ENCODE measurements at places on chromosomes 5 and 9.

DNA sequence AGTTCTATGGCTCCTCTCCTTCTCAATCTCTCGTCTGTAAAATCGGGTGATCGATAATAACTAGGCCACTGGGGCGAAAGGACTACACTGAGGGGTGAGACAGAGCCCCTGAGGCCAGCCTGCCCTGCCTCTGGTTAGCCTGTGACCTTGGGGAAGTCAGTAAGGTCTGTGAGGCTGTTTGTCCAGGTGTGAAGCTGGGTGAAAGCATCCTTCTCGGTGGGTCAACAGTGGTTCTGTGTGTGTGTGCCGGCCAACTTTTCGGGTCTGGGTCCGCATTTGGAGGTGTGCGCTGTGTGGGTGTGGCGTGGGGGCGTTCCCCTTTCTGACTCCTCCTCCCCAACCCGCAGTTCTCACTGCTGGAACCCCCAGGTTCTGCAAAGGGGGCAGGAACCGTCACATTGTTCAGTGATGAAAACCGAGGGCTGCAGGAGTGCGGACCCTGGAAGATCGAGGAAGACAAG lies 5.0 kb upstream of the RNF44 start:
- peak; percentile 52 for DNase-seq

DNA sequence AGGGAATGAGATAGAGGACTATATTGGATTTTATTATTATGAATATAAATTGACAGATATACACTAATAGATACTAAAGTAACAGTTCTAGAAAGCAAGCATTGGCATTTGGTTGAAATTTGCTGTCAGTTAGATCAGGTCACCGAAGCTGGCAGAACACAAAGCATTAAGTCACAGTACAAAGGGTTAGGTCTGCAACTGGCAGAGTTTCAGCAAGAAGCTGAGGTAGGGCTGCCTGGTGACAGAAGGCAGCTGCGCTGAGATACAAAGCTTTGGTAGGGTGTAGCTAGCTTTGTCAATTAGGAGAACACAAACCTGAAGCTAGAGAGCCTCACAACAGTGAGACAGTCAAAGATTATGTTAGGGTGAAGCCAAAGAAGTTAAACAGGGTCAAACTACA lies 6.3 kb upstream of the CSNK1G3 start:
- DNase-seq: no peak

DNA sequence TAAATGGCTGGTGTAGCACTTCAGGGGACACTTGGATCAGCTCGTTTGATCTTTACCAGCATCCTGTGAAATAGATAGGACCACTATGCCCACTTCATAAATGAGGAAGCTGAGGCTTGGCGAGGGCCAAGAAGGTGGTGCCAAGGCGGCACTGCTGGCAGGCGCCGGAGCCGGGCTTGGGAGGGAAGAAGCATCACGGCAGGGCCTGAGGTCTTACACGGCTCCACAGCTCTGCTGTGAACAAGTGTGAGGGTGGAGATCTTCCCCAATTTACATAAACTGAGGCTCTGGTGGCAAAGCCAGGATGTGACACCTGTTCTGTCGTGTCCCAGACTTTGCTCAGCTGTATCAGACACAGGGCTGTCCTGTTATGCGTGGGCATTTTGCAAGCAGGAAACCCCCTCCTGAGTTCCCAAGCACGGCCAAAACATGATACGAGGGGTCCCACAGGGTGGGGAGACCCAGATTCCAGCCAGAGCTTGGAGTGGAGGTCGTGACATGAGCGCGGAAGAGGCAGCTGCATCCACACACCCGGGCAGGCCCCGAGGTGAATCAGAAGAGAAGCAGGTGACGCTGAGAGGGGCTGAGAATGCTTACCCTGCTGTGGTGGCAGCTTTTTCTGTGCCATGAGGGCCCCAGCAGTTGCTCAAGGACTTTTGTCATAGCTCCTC lies 117.5 kb upstream of the BOD1 start:
- no peak for DNase-seq

DNA sequence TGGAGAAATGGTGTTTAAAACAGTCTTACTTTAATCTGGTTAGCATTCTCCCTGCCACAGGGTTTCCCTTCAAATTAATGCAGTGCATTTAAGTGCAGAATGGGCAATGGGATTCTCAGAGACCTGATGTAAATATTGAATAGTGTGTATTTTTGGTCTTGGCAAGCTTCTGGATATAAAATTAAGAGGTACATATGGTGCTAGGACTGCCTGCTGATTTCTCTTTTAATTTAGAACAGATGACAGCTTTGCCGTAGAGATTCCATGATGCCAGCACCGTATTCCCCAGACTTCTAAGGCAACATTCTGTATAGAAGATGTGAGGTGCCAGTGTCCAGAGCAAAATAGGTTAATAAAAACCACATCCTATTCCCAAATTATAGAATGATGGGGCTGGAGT lies 1.9 kb downstream of the MTAP start:
- DNase-seq: no peak

DNA sequence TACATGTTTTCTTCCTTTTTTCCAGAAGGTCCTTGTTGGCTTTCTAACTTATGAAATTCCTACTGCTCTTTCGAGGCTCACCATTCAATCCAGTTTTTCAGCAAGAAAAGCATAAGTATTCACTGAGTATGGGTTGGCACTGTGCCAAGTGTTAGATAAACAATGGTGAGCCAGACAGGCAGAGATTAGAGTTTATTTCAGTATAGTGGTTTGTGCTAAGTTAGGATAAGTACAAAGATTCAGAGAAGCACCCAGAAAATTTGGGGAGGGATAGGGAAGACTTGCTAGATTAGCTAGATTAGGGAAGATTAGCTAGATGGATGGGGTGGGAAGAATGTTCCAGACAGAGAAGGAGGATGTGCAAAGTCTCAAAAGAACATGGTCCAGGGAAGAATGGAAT lies 122.9 kb downstream of the OXCT1 start:
- DNase-seq: no peak

- no peak for DNase-seq
Observed at GRCh38 chr5:35488791-35489190, 128.9 kb upstream of the SPEF2 start.

- no peak for DNase-seq
Observed at GRCh38 chr9:24614070-24614469, 68.4 kb upstream of the IZUMO3 start.

DNA sequence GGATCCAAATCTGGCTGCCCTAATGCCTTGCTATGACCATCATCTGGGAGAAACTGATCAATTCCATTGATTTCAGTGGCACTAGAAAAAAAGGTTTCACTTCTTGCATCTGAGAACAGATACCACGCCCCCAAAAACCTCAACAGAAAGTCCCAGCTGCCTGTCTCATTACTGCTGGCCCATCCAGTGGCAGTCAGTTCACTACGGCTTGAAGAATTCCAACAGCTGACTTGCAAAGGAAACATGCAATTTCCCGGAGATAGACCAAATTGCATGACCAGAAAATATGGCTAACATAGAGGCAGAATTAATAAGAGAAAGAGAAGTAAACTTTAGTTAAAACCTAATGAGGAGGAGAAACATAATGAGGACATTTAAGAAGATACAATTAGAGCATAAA lies 48.6 kb downstream of the UGCG start:
- DNase-seq: no peak

GRCh38 chr5:163534492-163535094 lies 29.2 kb downstream of the MAT2B start:
- no peak for DNase-seq

DNA sequence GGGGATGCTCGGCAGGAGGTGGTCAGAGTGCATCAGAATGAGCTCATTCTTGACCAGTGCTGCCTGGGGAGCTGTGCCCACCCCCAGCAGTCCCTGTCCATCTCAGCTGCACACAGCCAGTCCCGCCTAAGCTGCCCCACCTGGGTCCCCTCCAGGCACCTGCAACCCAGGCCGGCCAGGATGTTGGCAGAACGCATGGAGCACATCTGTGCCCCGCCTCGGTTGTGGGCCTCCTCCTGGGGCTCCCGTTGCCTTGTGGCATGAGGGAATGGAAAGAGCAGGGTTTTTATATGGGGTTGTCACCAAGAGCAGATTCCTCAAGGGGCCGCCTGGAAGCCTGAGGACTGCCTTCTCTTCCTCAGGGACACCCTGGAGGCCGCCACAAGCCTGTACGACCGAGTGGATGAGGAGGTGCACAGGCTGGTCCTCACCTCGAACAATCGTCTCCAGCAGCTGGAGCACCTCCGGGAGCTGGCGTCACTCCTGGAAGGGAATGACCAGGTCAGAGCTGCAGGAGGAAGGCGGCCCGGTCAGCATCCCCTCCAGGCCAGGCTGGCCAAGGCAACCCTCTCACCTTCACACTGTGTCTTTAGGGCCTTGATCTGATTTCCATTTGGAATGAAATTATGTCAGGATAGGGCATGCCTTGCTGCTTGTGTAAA lies 34.8 kb upstream of the LRRC14B start:
- no peak for DNase-seq

GRCh38 chr5:172816925-172817562 lies 17.0 kb upstream of the ERGIC1 start:
- no peak for DNase-seq

DNA sequence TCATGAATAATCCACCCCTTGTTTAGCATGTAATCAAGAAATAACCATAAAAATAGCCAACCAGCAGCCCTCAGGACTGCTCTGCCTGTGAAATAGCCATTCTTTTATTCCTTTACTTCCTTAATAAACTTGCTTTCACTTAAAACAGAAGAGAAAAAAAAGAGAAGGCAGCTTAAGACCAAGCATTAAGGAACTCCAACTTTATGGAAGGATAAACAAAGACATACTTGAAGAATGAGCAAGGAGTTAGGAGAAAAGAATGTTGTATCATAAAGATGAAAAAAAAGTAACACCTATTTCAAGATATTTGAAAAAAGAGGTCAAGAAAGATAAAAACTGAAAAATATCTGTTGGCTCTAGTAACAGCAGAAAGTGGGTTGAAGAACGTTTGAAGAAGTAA lies 107.6 kb downstream of the RNF180 start:
- DNase-seq: no peak

GRCh38 chr5:163245584-163245983 lies 191.8 kb upstream of the CCNG1 start:
- no peak for DNase-seq

DNA sequence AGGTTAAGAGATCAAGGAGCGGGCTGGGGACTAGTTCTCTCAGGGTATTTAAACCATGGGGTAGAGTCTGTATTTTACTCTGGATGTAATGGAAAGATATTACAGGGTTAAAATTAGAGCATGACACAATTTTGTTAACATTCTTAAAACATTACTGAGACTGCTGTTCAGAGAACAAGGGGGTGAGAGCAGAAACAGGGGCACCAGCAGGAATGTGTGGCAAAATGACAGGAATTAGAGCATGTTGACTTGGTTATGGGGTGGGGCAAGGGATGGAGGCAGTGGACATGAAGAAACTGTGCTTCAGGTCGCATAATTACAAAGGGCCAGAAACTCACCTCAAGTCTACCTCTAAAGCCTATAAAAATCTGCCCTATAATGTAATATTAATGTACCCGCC lies 75.0 kb downstream of the TMEM232 start:
- no peak for DNase-seq

DNA sequence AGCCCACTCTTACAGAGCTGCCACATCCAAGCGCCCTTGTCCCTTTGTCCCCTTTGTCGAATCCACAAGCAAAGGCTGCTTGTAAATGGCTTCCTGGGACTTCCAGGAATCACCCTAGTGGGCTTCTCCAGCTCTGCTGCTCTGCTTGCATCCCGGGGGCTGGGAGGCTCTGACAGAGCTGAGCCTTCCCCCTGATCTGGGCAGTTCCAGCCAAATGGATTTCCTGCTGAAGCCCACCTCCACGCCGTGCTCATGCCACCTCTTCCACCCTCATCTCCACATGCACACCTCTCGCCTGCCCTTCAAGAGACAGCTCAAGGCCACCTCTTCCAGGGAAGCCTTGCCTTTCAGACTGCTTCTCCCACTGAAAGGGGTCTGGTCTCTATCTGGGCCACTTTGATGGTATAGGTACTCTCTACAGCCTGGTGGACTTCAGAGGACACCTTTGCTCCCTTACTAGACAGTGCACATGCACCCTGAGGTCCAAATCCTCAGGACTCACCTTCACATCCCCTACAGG lies 106.2 kb downstream of the LHFPL2 start:
- DNase-seq: no peak

DNA sequence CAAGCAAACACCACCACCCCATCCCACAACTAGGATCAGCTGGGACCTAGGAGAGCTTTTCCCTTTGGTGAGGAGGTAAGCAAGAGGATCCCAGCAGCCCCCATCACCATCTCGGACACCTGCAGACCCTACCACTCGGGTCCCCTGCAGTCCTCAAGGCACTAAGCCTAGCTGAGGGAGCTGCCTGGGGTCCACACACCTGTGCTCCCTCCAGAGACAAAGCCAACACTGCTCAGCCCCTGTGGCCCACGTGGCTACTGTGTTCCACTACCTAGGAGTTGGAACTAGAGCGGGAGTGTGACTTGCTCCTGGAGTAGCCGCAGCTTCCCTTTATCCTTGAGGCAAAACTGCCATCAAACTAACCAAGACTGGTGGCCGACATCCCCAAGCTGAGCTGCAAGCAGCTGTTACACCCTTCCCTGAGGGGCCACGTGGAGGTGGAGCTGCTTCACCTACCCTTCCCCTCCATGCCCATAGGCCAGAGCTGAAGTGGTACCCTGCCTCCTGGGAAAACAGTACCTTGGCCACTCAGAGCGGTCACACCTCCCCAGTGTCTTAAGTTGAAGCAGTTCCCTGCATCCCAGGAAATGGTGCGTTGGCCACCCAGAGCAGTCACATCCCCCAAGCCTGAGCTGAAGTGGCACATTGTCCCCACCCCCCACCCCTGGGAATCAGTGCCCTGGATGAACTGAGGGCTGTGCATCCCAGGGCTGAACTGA lies 205.5 kb downstream of the CACNA1B start:
- no peak for DNase-seq

DNA sequence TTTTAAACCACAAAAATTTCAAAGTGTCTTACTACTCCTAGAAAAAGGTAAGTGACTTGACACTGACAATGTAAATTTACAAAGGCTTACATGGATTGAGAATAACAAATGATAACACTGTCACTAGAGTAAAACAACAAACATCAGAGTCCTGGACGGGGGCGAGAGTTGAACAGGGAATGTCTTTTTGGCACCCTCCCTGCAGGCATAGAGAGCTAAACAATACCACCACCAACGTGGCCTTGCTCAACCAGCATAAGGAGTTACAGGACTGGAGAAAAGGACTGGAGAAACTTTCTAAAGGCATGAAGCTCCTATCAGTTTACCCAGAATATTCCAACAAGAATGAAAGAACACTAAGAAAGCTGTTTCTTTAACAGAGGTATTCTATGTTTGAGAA lies 55.3 kb downstream of the PTBP3 start:
- DNase-seq: no peak

DNA sequence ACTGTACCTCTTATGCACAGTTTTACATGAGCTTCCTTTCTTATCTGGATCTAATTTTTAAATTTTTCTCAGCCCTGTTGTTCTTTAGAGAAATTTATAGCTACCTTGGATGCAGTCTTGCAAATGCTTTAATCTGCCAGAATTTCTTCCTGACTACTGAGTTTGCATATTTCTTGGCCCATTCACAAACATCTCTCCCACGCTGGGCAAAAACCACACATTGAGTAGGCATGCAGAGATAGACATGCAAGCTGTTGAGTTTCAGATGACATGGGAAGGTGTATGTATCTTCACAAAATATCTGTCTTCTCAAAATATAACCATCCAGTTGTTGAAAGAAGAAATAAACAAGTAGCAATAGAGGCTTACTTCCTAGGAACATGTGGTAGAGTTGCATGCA lies 101.2 kb downstream of the PARP8 start:
- no peak for DNase-seq

Measured in T-helper 9 cell (primary cell).